Stimulated activated CD8-positive, alpha-beta memory T cell treated with anti-CD3 and anti-CD28 coated beads, Interleukin-15, amount 100 ng/mL, for 4 hours (primary cell): ENCODE measurements at places on chromosomes 1 and 21.

- DNase-seq, result no peak
These were observed 705 bp downstream of the FCRL1 start for GRCh38 chr1:157819215-157819614.

DNA sequence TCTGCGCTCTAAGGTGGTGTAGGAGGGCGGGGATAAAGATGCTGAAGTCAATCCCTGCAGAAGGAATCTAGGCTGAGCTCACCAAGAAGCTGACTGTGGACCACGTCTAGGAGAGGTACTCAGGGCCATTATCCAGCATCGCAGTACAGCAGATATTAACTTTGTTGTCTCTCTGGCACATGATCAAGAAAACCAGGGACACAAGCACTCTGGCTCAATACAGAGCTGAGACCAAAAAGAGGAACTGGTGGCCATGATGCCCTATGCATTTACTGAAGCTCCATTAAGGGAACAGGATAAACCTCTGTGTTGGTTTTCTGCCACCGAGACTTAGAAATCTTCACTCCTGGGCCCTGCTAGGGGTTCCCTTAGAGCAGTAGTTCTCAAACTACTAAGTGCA, 38.0 kb upstream of the ANGPTL7 start:
- no peak for DNase-seq

GRCh38 chr1:162252214-162252613, 124.4 kb downstream of the SPATA46 start:
- no peak for DNase-seq

- DNase-seq, result no peak
These were observed 108.9 kb downstream of the NOS1AP start for GRCh38 chr1:162178432-162178831.

- DNase-seq, result no peak
These were observed 207.1 kb downstream of the NUF2 start for GRCh38 chr1:163528710-163529348.

DNA sequence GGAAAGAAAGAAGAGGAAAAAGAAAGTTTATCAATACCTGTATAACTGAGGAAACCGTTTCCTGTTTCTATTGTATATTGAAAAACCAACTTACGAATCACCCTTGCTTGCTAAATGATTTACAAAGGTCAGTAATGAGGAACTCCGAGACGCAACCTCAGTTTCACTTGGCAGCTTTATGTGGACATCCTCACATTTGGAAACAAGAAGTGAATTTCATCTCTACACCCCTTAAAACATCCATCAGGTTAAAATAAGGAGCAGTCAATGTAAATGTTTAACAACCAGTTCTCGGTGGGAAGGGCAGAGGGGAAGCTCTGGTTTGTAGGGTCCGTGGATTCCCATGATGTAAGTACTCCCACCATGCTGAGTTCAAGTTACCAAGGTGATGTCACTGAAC, 481.7 kb upstream of the RUNX1 start:
- no peak for DNase-seq

DNA sequence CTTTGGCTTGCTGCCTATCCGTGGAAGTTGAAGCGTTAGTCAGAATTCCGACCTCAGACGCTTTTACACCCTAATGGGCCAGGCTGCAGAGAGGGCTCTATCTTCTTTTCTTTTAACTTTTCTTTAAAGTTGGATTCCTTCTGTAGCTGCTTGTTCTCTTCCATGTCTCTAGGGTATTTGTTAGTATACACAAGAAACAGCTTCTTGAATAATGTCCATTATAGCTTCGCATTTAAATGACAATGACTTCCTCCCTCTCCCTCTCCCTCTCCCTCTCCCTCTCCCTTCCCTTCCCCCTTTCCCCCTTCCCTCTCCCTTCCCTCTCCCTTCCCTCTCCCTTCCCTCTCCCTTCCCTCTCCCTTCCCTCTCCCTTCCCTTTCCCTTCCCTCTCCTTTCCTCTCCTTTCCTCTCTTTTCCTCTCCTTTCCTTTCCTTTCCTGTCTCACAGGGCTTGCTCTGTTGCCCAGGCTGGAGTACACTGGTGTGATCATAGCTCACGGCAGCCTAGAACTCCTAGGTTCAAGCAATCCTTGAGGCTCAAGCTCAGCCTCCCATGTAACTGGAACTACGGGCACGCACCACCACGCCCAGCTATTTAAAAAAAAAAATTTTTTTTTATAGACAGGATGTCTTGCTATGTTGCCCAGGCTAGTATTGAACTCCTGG, 33.0 kb downstream of the RIPPLY3 start:
- DNase-seq, result no peak

DNA sequence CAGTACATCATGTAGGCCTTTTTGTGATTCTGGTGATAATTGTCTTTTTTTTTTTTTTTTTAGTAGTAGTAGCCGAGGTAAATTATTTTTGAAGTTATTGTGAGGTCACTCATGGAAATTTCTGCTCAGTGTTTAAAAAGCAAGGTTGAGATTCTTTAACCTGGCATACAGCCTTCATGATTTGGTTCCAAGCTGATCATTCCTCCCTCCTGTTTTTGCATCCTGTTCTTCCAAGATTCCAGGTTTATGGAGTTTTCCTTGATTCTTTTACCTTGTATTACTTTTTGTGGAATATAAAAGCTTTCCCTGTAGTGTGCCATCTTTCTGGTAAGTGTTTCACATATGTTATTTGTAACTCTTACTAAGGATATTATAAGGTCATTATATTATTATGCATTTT, 9.1 kb downstream of the ZFYVE9 start:
- no peak for DNase-seq

DNA sequence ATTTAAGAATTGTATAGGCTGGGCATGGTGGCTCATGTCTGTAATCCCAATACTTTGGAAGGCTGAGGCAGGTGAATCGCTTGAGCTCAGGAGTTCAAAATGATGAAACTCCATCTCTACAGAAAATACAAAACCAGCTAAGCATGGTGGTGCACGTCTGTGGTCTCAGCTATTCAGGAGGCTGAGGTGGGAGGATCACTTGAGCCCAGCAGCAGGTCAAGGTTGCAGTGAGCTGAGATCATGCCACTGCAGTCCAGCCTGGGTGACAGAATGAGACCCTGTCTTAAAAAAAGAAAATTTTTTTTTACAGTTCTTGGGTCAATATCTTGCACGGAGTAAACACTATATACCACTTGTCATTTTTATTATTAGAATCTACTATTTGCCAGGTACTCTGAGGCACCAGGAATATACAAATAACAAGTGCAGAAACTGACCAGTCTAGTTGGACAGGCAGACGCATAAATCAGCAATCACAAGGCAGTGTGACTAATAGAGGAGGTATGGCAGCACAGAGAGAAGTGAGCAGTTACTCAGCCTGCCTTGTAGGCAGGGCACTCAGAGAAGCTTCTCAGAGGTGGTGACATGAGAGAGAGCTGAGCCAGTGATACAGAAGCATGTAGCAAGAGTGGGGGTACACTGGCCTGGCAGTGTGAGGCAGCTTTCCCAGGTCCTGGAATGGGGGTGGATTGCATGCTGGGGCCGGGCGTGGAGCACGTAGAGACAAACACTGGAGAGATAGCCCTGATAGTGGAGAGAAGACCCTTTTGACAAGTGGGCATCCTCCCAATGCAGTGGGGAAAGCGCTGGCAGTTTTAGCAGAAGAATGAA, 8.0 kb downstream of the PHLDA3 start:
- no peak for DNase-seq

- DNase-seq, result no peak
These were observed 11.0 kb upstream of the PAQR6 start for GRCh38 chr1:156258859-156259258.

DNA sequence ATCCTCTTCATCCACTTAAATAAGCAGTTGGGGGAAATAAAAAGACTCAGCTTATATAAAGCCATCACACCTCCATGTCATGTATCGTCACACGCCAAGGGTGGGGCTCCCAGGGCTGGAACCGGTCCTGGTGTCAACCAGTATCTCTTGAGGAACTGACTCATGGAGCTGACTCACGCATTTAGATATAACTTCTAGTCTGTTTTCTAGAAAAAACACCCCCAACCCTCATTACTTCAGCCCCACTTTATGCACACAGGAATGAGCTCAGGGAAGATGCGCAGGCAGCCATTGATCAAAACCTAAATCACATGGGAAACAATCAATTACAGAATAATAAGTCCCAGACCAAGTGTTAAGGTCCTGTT, 6.9 kb upstream of the IL22RA1 start:
- DNase-seq, result peak; percentile 14
